RKO (cell line): ENCODE measurements at places on chromosomes 16 and 17.

DNA sequence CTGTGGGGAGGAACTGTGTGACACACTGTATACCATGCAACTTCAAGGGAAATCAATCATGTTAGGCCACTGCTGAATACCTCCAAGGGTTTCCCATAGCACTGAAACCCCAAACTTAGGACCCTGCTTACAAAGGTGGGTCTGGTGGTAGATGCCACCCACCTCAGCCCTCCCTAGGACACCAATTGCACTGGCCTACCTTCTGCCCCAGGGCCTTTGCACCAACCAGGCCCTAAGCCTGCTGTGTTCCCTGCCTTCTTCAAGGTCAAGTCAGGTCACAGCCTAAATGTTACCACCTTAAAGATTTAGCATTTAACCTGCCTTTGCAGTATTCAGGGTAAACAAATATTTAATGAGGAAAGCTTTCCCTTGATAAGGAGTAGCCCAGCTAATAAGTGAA, 185.8 kb downstream of the ZFHX3 start:
- DNase-seq = no peak

DNA sequence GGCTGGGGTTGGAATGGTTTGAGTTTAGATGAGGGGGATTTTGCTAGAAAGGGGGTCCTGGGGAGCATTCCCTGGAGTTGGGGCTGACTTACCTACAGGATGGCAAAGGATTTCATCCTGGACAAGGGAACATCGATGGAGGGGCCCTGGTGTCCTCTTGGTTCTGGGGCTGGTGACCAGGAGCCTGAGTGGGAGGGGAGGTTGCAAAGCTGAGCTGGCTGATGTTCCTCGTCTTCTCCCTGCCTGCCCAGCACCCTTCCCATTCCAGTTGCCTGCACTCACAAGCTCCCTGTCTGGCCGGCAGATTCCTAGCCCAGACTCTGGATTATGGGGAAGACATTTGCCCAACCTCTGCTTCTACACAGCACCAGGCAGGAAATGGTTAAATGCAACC, 37.2 kb downstream of the ITGAE start:
- no peak for DNase-seq

GRCh38 chr16:66470556-66470955, 43.5 kb downstream of the BEAN1 start:
- DNase-seq = no peak

- DNase-seq = peak; percentile 63
Measured at GRCh38 chr17:35087731-35088355, 24.3 kb upstream of the RFFL start.

DNA sequence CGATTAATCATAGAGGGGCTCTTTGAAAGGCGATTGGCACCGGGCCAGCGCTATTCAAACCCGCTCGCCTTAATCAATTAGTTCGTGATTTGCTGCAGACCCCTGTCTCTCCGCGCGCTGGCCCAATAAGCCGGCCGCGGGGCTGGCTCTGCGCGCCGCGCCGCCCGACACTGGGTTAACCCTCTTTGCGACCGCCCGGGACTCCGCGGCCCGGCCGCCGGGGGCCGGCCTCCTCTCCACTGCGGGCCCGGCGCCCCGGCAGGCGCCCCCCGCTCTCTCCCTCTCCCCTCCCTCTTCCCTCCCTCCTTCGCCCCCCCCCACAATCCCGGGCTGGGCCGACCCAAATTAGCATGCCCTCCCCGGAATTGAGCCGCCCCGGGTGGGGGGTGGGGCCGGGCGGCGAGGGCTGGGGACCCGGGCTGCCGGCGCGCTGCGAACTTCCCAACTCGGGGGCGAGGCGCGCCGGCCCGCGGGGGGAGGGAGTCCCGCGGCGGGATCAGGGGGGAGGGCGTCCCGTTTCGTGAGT, 428 bp upstream of the SALL1 start:
- no peak for DNase-seq

DNA sequence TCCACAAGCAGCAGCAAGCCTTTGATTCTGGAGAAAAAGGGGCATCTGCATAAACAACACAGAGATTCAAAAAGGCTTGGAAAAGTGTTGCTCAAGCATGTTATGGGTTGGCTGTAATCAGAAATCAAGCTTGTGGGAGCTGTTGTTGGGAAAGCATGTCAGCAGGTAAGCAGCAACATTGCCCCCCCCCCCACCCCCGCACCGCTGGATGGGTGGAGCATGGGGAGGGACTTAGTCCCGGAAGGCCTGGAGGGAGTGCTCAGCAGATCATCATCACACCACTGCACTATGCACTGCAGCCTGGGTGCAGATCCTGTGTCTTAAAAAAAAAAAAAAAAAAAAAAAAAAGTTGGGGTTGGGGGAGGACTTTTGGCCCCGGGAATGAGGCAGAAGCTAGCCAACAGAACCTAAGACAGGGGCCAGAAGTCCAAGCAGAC, 16.8 kb upstream of the AKAP1 start:
- DNase-seq = no peak

- no peak for DNase-seq
Measured at GRCh38 chr16:20203272-20203671, 124.0 kb downstream of the GP2 start.

GRCh38 chr17:4556996-4557395, 1.8 kb upstream of the MYBBP1A start:
- DNase-seq = no peak

- no peak for DNase-seq
Measured at GRCh38 chr16:57039148-57039812, 49.9 kb downstream of the NLRC5 start.

DNA sequence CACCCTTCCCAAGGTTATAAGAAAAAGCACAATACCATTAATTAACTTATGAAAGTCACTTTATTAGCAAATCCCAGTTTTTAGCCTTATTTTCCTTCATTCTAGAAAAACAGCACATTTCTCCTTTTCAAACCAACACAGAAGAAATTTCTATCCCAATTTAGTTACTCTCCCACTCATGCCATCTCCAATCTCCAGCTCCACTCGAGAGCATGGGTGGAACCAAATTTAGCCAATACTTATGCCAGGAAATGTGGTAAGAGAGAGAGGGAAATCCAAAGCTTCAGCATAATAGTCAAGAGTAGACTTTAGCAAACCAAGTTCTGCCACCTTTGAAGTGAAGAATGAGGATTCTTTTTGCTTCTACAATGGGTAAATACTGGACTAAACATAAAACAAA, 288.8 kb downstream of the KIF2B start:
- DNase-seq = no peak

GRCh38 chr17:67993998-67994361, 2.3 kb downstream of the C17orf58 start:
- DNase-seq = peak; percentile 35

DNA sequence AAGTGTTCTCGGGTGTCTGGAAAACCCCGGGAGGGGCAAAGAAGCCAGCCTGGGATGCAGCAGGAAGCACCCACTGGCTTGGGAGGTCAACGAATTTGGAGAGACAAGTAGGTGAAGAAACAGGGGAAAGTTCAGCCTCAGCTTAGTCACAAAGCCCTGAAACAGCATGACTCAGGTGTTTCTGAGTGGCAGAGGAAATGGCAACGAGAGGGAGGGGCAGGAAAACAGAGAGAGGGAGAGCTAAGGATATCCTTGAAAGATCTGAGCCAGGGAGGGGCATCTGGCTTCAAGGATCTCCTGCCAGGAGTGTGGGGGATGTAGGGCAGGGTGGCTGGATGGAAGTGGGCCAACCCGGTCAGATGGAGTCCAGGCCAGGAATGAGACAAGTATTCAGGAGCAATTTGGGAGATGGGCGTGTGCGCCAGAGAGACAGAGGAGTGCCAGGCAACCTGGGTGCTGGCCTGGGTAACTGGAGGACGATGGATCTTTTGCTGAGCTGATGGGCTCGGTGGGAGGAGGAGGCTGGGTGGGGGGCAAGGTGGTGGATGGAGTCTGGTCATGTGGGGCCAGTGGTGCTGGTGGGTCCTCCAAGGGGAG, 27.2 kb downstream of the ABCC3 start:
- DNase-seq = peak; percentile 83

- DNase-seq = no peak
Measured at GRCh38 chr16:57072616-57073275, 19.6 kb upstream of the CPNE2 start.

DNA sequence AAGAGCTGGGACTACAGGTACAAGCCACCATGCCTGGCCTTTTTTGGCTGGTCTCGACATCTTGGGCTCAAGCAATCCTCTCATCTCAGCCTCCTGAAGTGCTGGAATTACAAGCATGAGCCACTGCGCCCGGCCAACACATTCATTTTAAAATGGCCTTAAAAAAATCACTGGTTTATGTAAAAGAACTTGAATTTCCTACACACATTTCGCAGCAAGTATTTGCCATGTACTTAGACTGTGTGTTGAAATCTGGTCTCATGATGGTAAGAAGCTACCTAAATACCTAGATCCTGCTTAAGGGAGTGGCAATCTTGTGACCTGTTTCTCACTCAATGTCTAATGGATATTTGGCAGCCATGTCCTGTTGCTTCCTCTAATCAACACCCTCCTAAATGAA, 8.5 kb upstream of the CYTH1 start:
- no peak for DNase-seq

GRCh38 chr17:9331279-9332131, 244.1 kb downstream of the STX8 start:
- no peak for DNase-seq

- DNase-seq = no peak
Measured at GRCh38 chr16:11088831-11089230, 144.5 kb downstream of the CLEC16A start.

DNA sequence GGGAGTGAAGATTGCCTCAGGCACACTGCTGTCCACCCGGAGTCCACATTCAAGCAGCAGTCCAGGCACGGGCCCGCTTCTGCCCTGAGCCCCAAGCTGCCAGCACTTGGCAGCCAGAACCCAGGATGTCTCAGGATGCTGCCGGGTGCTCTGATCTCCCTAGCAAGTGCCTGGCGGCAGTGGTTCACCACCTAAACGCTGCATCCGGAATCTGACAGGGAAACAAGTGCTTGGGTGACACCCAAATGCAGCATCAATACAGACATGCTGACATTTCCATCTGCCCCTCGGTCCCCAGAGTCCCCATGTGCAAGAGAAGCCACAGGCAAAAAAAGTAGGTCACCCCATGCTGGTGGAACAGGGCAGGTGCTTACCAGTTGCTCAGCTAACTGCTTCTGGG, 197.1 kb upstream of the RPL38 start:
- no peak for DNase-seq

GRCh38 chr17:74526681-74527080, 4.6 kb downstream of the CD300LB start:
- no peak for DNase-seq

DNA sequence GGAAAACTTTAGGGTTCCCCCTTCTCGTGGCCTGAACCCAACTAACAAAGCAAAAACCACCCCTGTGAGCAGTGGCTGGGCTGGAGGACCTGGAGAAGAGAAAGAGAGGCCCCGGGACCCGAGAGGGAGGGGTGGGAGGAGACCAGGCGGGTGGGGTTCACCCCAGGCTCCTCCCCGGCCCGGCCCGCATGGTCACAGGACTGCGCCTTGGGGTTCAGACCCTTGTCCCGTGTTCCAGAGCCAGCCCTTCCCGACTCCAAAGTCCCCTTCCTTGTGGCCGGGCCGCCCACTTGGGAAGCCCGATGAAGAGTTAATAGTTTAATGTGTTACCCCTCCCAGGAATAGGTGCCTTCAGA, 852 bp downstream of the MARVELD3 start:
- DNase-seq = no peak

- no peak for DNase-seq
Measured at GRCh38 chr17:75390982-75391381, 14.5 kb downstream of the GRB2 start.

- no peak for DNase-seq
Measured at GRCh38 chr16:12097523-12098428, 121.2 kb downstream of the SNX29 start.

- DNase-seq = no peak
Measured at GRCh38 chr16:82379551-82379950, 209.5 kb upstream of the MPHOSPH6 start.

GRCh38 chr17:80361495-80362220, 53.3 kb upstream of the ENDOV start:
- no peak for DNase-seq

DNA sequence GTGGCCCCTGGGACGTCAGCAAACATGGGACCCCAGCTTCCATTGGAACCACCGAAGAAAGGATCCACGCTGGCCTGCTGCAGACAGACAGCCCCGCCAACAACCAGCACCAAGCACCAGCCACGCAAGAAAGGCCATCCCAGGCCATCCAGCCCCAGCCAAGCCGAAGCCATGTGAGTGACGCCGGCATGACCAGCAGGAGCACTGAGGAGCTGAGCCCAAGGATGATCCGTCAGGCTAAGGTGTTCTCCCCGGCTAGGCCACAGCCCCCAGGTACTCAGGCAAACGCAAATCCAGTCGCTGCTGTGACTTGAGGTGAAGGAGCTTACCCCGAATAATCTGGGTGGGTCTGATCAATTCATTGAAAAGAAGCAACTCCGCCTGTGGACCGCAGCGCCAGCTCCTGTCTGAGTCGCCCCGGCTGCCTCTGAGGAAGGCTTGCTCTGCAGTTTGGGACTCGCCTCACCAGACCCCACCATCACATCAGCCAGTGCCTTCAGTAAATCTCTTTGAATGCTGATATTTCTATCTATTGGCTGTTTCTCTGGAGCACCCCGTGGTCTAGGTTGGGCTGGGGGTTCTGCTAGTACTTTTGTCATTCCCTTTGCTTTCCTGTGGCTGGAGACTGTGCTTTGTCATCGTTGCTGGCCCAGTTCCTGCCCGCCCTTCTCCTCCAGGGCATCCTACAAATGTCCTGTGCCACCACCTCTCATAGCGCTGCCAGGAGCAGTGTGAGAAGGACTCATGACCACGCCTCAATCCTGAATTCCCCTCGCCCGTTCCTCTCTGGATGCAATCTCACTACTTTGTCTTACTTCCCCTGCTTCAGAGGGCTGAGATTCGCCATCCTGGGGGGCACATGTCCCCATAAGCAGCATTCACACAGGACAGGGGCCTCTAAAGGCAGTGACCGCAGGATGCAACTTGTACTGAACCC, 8.1 kb upstream of the CBX2 start:
- DNase-seq = no peak

DNA sequence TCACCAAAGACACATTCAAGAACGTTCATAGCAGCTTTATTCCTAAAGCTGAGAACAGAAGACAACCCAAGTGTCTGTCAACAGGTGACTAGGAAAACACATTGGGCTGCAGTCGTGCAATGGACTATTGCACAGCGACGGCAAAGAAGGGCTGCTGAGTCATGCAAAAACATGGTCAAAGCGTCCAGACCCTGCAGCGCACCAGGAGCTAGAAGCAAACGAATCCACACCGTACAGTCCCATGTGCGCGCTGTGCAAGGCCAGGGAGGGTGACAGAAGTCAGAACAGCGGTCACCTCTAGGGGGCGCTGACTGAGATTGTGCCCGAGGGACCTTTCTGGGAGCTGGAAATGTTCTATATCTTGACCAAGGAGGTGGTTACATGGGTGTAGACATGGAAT, 266.4 kb downstream of the MAF start:
- no peak for DNase-seq

GRCh38 chr17:74484066-74484465, 17.6 kb downstream of the CD300A start:
- DNase-seq = no peak
